ENCODE measurements at places on chromosomes 11 and 22. TPM values are rescaled to one million over a fixed set of nuclear protein-coding genes. Genes with fewer than 3 reads are reported as not detected.

PKP3 gene
- 0.40 TPM for total RNA-seq

BCR gene
- total RNA-seq = 45.1 TPM

SCGB1A1 gene
- total RNA-seq = not detected

DTX4 gene
- total RNA-seq = 1.2 TPM

MED19 gene
- total RNA-seq = 20.4 TPM

APOL4 gene
- not detected for total RNA-seq

SCN3B gene
- total RNA-seq = not detected

DNA sequence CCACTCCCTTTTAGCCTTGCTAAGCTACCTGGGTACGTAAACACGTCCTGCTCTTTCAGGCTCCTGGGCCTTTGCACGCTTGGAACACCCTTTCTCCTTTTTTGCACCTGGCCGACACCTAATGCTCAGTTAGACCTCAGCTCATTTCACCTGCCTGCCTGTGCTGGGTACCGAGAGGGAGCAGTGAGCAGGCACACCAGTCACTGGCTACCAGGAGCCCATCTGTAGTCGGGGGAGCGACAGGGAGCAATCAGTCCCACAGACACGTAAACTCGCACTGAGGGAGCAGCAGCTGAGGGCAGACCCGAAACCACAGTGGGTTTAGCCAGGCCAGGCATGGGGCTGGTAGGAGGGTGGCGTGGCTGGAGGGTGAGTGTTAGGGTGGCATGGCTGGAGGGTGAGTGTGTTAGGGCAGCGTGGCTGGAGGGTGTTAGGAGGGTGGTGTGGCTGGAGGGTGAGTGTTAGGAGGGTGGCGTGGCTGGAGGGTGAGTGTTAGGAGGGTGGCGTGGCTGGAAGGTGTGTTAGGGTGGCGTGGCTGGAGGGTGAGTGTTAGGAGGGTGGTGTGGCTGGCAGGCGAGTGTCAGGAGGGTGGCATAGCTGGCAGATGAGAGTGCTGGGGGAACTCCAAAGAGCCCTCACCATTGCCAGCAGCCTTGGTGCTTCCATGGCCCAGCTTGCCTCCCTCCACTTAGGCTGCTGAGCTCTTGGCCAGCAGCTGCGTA, 6.4 kb upstream of the GTSE1 start:
- DNase-seq = no peak
- no peaks in the 10 kb centered on the region for H3K27me3 ChIP-seq
- H3K4me1 ChIP-seq = peaks cover 12% of the 10 kb centered on the region

GRCh38 chr11:110243791-110244190, 52.6 kb downstream of the RDX start:
- no peaks in the 10 kb centered on the region for H3K27me3 ChIP-seq
- DNase-seq = no peak

DNA sequence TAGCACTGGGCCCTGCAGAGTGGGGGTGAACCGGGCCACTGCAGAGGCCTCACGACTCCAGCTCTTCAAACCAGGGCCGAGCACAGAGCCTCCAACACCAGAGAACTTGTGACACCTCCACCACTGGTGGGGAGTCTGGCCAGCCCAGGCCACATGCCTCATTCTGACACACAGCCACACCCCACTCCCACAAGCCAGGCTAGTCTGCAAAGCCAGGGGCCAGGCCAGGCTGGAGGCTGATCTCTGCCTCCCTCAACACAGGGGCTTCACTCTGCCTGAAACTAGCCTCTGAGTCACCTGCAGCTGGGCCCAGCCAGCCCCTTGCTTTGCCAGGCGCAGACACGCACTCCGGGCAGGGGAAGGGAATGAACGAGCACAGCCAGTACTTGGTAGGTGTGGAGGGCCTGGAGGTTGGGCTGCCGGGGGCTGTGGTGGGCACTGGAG, 102.9 kb downstream of the MED15 start:
- no peak overlapping the region for H3K4me3 ChIP-seq
- H3K4me1 ChIP-seq = no peaks in the 10 kb centered on the region
- peaks cover 4% of the 10 kb centered on the region for H3K27me3 ChIP-seq
- no peaks in the 10 kb centered on the region for H3K36me3 ChIP-seq
- no peak for DNase-seq
- H3K27ac ChIP-seq = no peak overlapping the region

GRCh38 chr22:20238536-20238900, 29.6 kb downstream of the RTN4R start:
- H3K27me3 ChIP-seq = no peaks in the 10 kb centered on the region
- no peak for DNase-seq
- no peaks in the 10 kb centered on the region for H3K36me3 ChIP-seq

DNA sequence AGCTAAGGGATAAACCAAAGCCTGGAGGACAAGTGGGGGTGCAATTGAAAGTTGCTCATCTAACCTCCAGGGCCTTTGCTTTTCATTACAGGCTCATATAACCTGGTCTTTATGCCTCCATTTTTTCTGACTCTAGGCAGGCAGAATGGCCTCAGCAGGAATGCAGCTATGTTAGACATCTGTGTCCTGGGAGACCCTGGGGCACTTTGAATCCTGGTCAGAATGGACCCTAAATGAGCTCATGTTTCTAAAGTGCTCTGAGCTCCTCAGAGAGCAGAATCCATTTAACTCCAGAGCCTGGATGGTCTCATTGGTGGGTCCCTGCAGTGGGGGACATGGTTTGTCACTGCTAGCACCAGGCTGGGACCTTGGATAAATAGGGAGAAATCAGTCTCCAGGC, 177.3 kb downstream of the KIRREL3 start:
- no peaks in the 10 kb centered on the region for H3K36me3 ChIP-seq
- no peak overlapping the region for H3K27ac ChIP-seq
- H3K4me1 ChIP-seq = no peaks in the 10 kb centered on the region
- no peaks in the 10 kb centered on the region for H3K27me3 ChIP-seq
- DNase-seq = no peak
- H3K4me3 ChIP-seq = no peak overlapping the region

DNA sequence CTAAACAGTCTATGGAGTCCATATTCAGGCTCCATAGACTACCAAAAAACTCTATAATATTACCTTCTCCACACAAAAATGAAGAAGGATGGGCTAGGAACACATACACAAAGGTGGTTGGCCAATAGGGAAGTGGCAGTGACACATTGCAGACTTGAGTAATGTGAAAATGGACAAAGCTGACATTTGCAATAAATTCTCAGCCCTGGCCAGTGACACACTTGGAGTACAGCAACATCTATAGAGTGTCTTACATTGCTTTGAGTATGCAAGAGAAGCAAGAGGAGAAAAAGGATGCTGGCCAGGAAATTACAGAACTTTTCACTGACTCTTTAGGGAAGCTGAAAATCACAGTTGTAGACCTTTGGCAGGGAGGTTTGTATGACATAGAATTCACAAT, 7.3 kb upstream of the OR52W1 start:
- no peak overlapping the region for H3K4me3 ChIP-seq
- no peaks in the 10 kb centered on the region for H3K4me1 ChIP-seq
- peaks cover 22% of the 10 kb centered on the region for H3K27me3 ChIP-seq
- no peaks in the 10 kb centered on the region for H3K36me3 ChIP-seq

- no peaks in the 10 kb centered on the region for H3K36me3 ChIP-seq
- H3K4me1 ChIP-seq = no peaks in the 10 kb centered on the region
- no peak overlapping the region for H3K27ac ChIP-seq
- DNase-seq = peak; percentile 38
- no peak overlapping the region for H3K4me3 ChIP-seq
These were observed 38.5 kb downstream of the RTL6 start for GRCh38 chr22:44459551-44459950.

GRCh38 chr11:2434008-2434407, 10.3 kb downstream of the TRPM5 start:
- DNase-seq = no peak
- no peak overlapping the region for H3K4me3 ChIP-seq
- H3K4me1 ChIP-seq = no peaks in the 10 kb centered on the region
- H3K27ac ChIP-seq = no peak overlapping the region

- peaks cover 14% of the 10 kb centered on the region for H3K27me3 ChIP-seq
- H3K4me3 ChIP-seq = no peak overlapping the region
- no peaks in the 10 kb centered on the region for H3K4me1 ChIP-seq
- DNase-seq = peak; percentile 88
These were observed 18.2 kb downstream of the IFT27 start for GRCh38 chr22:36757668-36758211.

DNA sequence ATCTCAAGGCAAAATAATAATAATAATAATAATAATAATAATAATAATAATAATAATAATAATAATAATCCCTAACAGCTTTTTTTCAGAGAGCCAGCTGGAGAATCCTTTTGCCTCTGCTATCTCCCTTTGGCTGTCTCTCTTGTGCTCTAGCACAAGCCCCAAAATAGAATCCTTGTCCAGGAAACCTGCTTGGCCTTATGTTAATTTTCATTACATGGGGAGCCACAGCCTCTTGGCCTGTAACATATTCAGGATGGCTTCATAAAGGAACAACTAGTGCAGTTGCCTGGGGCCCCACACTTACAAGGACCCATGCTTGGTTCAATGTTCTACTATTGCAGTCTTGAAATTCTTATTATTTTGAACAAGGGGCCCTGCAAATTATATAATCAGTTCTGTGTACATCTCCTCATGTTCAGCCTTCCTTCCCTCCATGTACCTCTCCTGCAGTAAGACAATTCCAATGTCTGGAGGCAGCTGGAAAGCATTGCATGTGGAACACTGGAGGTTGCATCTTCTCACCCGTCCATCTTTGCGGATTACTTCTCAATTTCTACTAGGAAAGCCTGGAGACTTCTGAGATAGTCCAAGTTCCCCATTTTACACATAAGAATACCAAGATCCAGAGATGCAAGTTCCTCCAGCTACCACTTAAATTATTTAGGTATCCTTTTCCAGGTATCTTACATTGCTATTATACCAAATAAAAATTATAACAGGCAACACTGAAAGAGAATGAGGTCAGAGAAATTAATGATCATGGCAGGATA, 37.8 kb upstream of the SORL1 start:
- H3K27ac ChIP-seq = no peak overlapping the region
- H3K4me1 ChIP-seq = peaks cover 6% of the 10 kb centered on the region
- H3K27me3 ChIP-seq = peaks cover 9% of the 10 kb centered on the region
- no peak for DNase-seq

Data from osteocyte (in vitro differentiated cells).